Lower lobe of right lung (tissue), 2 donors: ENCODE measurements at places on chromosomes 2 and 18. TPM values are rescaled to one million over a fixed set of nuclear protein-coding genes. Genes with fewer than 3 reads are reported as not detected.

PID1 gene
- total RNA-seq = 48.0 TPM

TMEM18 gene
- total RNA-seq = 23.3 TPM

UGT1A10 gene
- not detected for total RNA-seq

ARHGAP15 gene
- 18.5 TPM for total RNA-seq

ONECUT2 gene
- 0.03 TPM for total RNA-seq
